ENCODE measurements at places on chromosomes 3 and 15.

GRCh38 chr15:75639191-75639708 is 774 bp downstream of the IMP3 start:
- no peak for DNase-seq

- DNase-seq: no peak
These were observed 7.4 kb upstream of the SH3BP5 start for GRCh38 chr3:15339786-15340215.

DNA sequence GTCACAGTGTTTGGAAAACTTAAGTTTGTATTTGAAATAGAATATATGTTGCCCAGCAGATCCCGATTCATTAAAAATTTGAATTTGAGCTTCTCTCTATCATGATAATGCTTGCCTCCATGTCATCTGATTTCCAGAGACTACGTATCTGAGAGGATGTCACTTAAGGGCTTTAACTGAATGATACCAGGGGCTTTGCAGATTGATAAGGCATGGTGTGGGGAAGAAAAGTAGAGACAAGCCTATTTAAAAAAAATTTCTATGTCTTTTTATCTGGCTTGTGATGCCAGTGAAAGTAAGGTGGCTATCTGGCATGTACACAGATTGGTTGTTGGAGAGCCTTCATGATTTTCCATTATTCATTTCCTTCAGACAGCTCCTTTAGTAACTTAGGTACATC is 72.7 kb downstream of the UBE2E2 start:
- DNase-seq: no peak

DNA sequence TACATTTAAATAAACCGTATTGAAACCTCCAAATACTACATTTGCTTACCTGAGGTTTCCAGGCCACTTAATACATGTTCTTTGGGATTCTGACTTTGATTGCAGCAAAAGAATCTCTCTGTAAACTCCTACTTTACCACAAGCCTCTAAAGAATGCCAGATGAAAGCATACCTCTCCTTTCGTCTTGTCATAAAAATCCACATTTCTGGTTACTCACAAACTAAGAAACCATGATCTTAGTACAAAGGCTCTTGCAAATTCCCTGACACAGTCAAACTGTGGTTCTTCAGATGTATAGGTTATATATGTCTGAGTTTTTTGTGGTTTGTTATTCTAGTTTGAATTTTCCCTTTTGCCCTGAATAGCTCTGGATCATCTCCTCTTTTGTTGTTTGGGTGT is 188.4 kb downstream of the RAP2B start:
- DNase-seq: no peak

DNA sequence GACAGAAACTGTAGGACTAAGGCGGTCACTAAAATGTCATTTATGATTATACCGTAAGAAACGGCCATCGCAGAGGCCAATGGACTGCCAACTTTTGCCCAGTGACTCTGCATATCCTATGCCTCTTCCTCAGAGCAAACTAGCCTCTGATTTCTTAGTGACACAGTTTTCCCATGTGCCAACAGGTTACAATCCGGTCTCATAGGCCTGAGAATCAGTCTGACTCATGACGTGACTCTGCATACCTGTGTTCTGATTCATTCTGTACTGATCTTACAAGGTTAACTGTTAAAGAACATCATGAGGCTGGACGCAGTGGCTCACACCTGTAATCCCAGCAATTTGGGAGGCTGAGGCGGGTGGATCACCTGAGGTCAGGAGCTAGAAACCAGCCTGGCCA is 17.8 kb downstream of the RUBCN start:
- DNase-seq: no peak

DNA sequence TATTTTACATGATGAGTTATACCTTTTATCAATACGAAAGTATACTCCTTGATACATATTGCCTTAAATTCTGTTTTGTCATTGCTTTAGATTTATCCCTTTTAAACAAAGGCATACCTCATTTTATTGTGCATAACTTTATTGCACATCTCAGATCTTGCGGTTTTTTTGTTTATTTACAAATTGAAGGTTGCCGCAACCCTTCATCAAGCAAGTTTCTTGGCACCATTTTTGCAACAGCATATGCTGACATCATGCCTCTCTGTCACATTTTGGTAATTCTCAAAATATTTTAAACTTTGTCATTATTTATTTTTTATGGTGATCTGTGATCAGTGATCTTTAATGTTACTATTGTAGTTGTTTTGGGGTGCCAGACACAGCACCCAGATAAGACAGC is 20.9 kb downstream of the SNRK start:
- DNase-seq: no peak

DNA sequence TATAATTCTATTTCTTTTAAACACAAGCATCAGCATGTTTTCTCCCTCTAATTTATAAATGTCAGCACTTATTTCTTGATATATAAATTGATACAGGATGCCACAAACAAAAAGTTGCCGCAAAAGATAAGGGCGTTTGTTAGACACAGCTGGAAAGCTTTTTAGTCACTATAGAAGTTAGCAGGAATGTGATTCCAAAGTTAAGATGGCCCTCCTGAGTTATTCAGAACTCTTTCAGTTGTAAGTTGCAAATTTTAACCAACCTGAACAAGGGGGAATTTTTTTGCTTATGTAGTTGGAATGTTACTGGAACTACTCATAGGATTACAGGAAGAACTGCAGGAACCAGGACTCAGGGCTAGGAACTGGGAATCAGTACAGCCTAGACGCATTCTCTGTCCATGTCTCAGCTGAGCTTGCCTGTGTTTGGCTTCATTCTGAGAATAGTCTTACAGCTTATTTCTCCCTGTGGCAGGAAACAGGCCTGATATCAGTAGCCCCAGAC is 166.3 kb downstream of the VGLL4 start:
- no peak for DNase-seq
